ENCODE measurements at places on chromosomes 1 and 21. TPM values are rescaled to one million over a fixed set of nuclear protein-coding genes. Genes with fewer than 3 reads are reported as not detected.

AZIN2 gene
- total RNA-seq, result 17.7 TPM

KCNA2 gene
- total RNA-seq, result 5.4 TPM

WNT3A gene
- total RNA-seq, result not detected

LCE7A gene
- not detected for total RNA-seq

HES4 gene
- total RNA-seq, result 20.7 TPM

PRDM16 gene
- total RNA-seq, result 5.9 TPM

OR2G6 gene
- total RNA-seq, result not detected

COL16A1 gene
- 10.3 TPM for total RNA-seq

BACE2 gene
- 5.4 TPM for total RNA-seq

SLC2A5 gene
- 1.2 TPM for total RNA-seq

FOXJ3 gene
- total RNA-seq, result 54.8 TPM

CYP4A11 gene
- under 0.01 TPM for total RNA-seq

SPRR2F gene
- total RNA-seq, result not detected

C1orf105 gene
- not detected for total RNA-seq

LCE3D gene
- not detected for total RNA-seq

LINGO4 gene
- total RNA-seq, result not detected

LYPD8 gene
- total RNA-seq, result not detected

SH2D5 gene
- 0.49 TPM for total RNA-seq

LIN28A gene
- not detected for total RNA-seq

OR6K3 gene
- not detected for total RNA-seq

PADI2 gene
- 0.74 TPM for total RNA-seq

SEC16B gene
- total RNA-seq, result 2.5 TPM

TSNAX gene
- 32.5 TPM for total RNA-seq

ZBTB21 gene
- total RNA-seq, result 9.6 TPM

SPATA45 gene
- 0.49 TPM for total RNA-seq

TXNIP gene
- total RNA-seq, result 144 TPM

CRYZ gene
- 5.4 TPM for total RNA-seq

MX1 gene
- total RNA-seq, result 3.9 TPM

MEGF6 gene
- total RNA-seq, result 4.4 TPM

DISP1 gene
- 7.1 TPM for total RNA-seq

Measured in temporal lobe (tissue), 4 donors.